Nephron progenitor cell (in vitro differentiated cells): ENCODE measurements at places on chromosomes 1 and 21.

- peaks cover 13% of the 10 kb centered on the region for H3K27me3 ChIP-seq
- peaks cover 30% of the 10 kb centered on the region for H3K4me1 ChIP-seq
- no peaks in the 10 kb centered on the region for H3K36me3 ChIP-seq
Observed at GRCh38 chr1:226476066-226476465, 68.2 kb upstream of the PARP1 start.

DNA sequence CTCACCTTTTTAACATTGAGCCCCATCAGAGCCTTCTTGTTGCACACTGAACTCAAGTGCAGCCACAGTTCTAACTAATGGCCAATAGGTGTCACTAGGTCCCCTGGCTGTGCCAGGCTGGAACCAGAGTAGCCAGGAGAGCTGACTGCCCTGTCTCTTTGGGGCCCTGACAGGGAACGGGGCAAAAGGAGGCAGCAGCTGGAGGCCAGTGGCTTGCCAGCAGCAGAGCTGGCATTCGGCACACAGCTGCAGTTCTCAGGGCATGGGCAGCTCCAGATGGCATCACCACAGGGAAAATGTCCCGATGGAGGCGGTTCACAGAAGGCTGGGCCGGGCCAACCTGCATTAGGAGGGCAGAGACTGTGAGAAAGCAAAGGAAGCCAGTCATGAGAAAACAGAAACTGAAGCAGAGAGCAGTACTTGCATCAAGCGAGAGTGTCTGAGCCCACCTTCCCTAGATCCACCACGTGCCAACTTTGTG, 188.6 kb downstream of the FCRL5 start:
- H3K27me3 ChIP-seq: peaks cover 2% of the 10 kb centered on the region
- no peak overlapping the region for H3K27ac ChIP-seq
- H3K36me3 ChIP-seq: no peaks in the 10 kb centered on the region

GRCh38 chr1:15733726-15734226, 2.3 kb upstream of the SLC25A34 start:
- no peak for DNase-seq
- H3K27me3 ChIP-seq: peaks cover 2% of the 10 kb centered on the region
- H3K4me1 ChIP-seq: peaks cover 13% of the 10 kb centered on the region

DNA sequence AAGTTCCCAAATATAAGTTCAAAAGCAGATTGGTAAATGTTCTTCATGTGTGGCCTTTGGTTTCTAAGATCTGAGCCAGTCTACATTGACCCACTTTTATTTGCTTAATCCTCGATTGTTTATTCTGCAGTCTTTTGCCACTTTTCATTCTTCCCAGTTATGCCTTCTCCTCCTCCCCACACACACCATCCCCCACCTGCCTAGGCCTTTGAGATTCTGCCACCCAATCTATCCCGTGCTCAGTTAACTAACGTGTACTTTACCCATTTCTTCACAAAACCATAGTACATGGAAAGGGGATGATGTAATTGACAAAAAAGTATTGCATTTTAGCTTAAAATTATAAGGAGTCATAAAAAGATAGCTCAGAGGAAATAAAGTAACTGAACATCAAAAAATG, 3.7 kb downstream of the CFH start:
- no peaks in the 10 kb centered on the region for H3K4me1 ChIP-seq
- DNase-seq: no peak
- no peaks in the 10 kb centered on the region for H3K27me3 ChIP-seq
- peak overlapping the region; percentile 1 for H3K27ac ChIP-seq
- H3K36me3 ChIP-seq: no peaks in the 10 kb centered on the region
- H3K4me3 ChIP-seq: no peak overlapping the region

GRCh38 chr1:11862890-11863289, 4.1 kb upstream of the NPPB start:
- H3K27ac ChIP-seq: no peak overlapping the region
- no peak for DNase-seq
- H3K4me3 ChIP-seq: no peak overlapping the region
- no peaks in the 10 kb centered on the region for H3K4me1 ChIP-seq
